ENCODE measurements at places on chromosomes 2 and 18. TPM values are rescaled to one million over a fixed set of nuclear protein-coding genes. Genes with fewer than 3 reads are reported as not detected.

Gene CFAP221
- not detected for total RNA-seq

Gene COL5A2
- 440 TPM for total RNA-seq

Gene DNAH7
- total RNA-seq = 1.4 TPM

Gene CD28
- not detected for total RNA-seq

Gene NTSR2
- total RNA-seq = not detected

Gene ERMN
- not detected for total RNA-seq

Gene RAB27B
- total RNA-seq = 22.2 TPM

Gene TBR1
- total RNA-seq = not detected

Gene PARD6G
- total RNA-seq = 6.1 TPM

Gene CLEC4F
- not detected for total RNA-seq

Gene DPYSL5
- not detected for total RNA-seq

Gene NPAS2
- total RNA-seq = 14.4 TPM

Gene PRKAG3
- not detected for total RNA-seq

Gene REG3A
- not detected for total RNA-seq

Gene GAREM2
- 0.22 TPM for total RNA-seq

Gene FEV
- total RNA-seq = not detected

Gene UGT1A4
- not detected for total RNA-seq

Gene LRRTM4
- total RNA-seq = not detected

Gene PLEK
- under 0.01 TPM for total RNA-seq

Gene ARID5A
- 11.0 TPM for total RNA-seq

Gene FAM110C
- not detected for total RNA-seq

Gene HOXD13
- 7.5 TPM for total RNA-seq

Gene RUFY4
- total RNA-seq = not detected

Gene HRH4
- 0.12 TPM for total RNA-seq

Gene IL1R2
- not detected for total RNA-seq

Gene ALPG
- total RNA-seq = not detected

Gene SPDYA
- 1.6 TPM for total RNA-seq

Gene STPG4
- 0.12 TPM for total RNA-seq

Gene FBXO48
- 0.66 TPM for total RNA-seq

Gene TLX2
- not detected for total RNA-seq

Gene SERPINB5
- not detected for total RNA-seq

Gene ASPRV1
- total RNA-seq = 0.11 TPM

Gene AQP12B
- not detected for total RNA-seq

Gene PAX8
- total RNA-seq = 0.12 TPM

Gene FAM237A
- total RNA-seq = not detected

Gene CAB39
- total RNA-seq = 78.4 TPM

Gene MPHOSPH10
- total RNA-seq = 19.5 TPM

Gene DOK6
- 1.2 TPM for total RNA-seq

Gene LYPD1
- 0.22 TPM for total RNA-seq

Gene ZSWIM2
- 0.62 TPM for total RNA-seq

Gene MROH2A
- not detected for total RNA-seq

Gene DCAF17
- 20.4 TPM for total RNA-seq

Gene KCNJ13
- total RNA-seq = not detected

Gene CYTIP
- total RNA-seq = not detected

Data from uterine smooth muscle cell (primary cell).